ENCODE measurements at places on chromosomes 5 and 9. TPM values are rescaled to one million over a fixed set of nuclear protein-coding genes. Genes with fewer than 3 reads are reported as not detected.

CMYA5 gene
- total RNA-seq: 0.13 TPM

OTULIN gene
- 59.6 TPM for total RNA-seq

SHC3 gene
- not detected for total RNA-seq

PHYHD1 gene
- 1.5 TPM for total RNA-seq

HMGXB3 gene
- total RNA-seq: 32.6 TPM

- H3K4me1 ChIP-seq: no peaks in the 10 kb centered on the region
- H3K27ac ChIP-seq: no peak overlapping the region
- H3K27me3 ChIP-seq: peaks cover 15% of the 10 kb centered on the region
- no peak for DNase-seq
- no peaks in the 10 kb centered on the region for H3K36me3 ChIP-seq
These were observed 183.5 kb downstream of the ROR2 start for GRCh38 chr9:91766315-91767069.

DNA sequence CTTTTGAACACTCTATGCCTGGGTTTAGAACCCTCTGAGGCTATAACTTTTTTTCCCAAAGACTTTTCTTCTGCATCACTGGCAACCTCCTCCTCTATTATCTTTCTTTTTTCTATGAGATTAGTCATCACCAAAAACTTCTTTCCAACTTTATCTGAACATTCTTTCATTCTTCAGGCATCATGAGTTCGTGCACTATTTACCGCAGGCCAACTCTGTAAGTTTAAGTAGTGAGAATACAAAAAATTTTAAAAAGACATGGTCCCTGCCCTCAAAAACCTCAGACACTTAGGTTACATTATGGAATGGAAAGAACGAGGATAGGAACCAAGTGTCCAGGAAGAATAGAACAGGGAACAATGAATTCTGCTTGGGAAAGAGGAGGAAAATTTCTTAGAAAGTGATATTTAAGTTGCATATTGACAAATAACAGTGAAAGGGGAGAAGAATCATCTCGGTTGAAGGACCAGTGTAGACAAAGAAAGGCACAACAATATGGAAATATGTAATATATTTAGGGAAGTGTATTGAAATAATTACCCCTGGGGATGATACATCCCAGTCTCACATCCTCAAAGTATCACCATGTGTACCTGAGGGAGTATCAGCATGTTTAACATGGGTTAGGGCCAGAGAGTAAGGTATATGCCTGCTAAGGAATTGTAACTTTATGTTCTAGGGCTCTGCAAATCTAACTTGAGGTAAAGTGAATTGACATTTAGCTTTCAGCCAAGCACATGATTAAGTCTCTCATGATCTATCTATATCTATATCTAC, 196.5 kb upstream of the NREP start:
- H3K27ac ChIP-seq: no peak overlapping the region
- H3K36me3 ChIP-seq: no peaks in the 10 kb centered on the region
- DNase-seq: no peak
- no peaks in the 10 kb centered on the region for H3K4me1 ChIP-seq
- peaks cover 2% of the 10 kb centered on the region for H3K27me3 ChIP-seq
- H3K4me3 ChIP-seq: no peak overlapping the region

DNA sequence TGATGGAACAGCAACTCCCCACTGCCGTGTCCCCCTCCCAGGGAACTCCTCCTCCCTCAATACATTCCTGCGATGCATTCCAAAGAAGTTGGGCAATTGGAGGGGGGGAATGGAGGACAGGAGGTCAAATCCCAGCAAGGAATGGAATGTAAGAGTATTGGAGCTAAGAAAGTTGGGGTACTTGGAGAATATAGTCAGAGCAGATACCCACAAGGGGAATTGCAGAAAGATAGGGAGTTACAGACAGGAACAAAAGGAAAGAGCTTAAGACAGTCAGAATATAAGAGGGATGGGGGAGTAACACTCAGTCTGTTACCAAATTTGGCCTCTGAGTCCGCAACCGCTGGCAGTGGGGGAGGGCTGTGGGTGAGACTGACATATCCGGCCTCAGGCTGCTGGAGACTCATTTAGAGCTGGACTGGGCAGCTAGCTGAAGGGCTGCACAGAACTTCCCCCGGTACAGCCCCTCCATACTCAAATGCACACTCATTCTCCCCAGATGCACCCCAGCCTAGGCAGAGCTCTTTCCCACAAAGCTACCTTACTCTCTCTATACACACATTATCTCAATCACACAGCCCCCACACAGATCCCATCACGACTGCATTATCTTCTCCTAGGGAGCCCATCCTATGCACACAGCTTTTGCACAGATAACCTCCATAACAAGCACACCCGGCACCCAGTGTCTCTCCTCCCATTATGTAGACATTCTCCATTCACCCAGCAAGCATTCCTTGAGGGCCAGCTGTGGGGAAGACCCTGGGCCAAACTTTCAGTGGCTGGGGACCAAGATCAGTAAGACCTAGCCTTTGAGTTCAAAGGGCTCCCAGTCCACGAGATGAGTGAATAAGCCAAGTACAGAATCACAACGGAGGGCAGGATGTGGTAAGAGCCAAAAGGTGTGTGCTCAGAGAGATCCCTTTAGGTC, 3.7 kb downstream of the TLN1 start:
- no peak overlapping the region for H3K27ac ChIP-seq
- peak; percentile 85 for DNase-seq
- peaks cover 25% of the 10 kb centered on the region for H3K36me3 ChIP-seq
- H3K4me3 ChIP-seq: no peak overlapping the region
- peaks cover 14% of the 10 kb centered on the region for H3K4me1 ChIP-seq

- no peak overlapping the region for H3K4me3 ChIP-seq
- H3K27me3 ChIP-seq: peaks cover 4% of the 10 kb centered on the region
- no peak for DNase-seq
These were observed 29.4 kb downstream of the SYK start for GRCh38 chr9:90830977-90831376.

GRCh38 chr9:133134388-133135145, 13.5 kb upstream of the RALGDS start:
- peaks cover 70% of the 10 kb centered on the region for H3K4me1 ChIP-seq
- peak overlapping the region; percentile 47 for H3K4me3 ChIP-seq
- peaks cover 14% of the 10 kb centered on the region for H3K36me3 ChIP-seq
- H3K27me3 ChIP-seq: no peaks in the 10 kb centered on the region

GRCh38 chr5:142837081-142837725, 67.0 kb downstream of the ARHGAP26 start:
- no peaks in the 10 kb centered on the region for H3K36me3 ChIP-seq
- peaks cover 34% of the 10 kb centered on the region for H3K4me1 ChIP-seq
- no peak for DNase-seq
- H3K4me3 ChIP-seq: no peak overlapping the region

GRCh38 chr5:3226196-3226920, 369.3 kb upstream of the IRX1 start:
- no peak overlapping the region for H3K27ac ChIP-seq
- no peaks in the 10 kb centered on the region for H3K4me1 ChIP-seq
- no peak overlapping the region for H3K4me3 ChIP-seq
- H3K36me3 ChIP-seq: no peaks in the 10 kb centered on the region
- no peaks in the 10 kb centered on the region for H3K27me3 ChIP-seq

DNA sequence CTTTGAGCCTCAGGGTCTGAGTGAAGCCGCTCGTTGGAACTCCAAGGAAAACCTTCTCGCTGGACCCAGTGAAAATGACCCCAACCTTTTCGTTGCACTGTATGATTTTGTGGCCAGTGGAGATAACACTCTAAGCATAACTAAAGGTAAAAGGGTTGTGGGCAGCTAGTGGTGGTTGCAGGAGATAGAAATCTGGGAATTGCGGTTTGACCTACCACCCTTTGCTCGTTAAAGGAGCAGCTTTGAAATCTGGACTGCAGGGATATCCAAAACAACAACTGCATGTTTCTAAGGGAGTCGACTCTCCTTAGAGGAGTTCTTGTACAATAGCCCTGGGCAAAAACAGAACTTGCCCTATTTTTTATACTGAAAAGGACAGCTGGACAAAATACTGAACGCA, 19.0 kb downstream of the ABL1 start:
- no peak for DNase-seq
- H3K36me3 ChIP-seq: peaks cover 6% of the 10 kb centered on the region
- H3K4me1 ChIP-seq: peaks cover 4% of the 10 kb centered on the region
- no peak overlapping the region for H3K4me3 ChIP-seq
- H3K27ac ChIP-seq: no peak overlapping the region
